A673 (cell line): ENCODE measurements at places on chromosomes 2 and 18.

DNA sequence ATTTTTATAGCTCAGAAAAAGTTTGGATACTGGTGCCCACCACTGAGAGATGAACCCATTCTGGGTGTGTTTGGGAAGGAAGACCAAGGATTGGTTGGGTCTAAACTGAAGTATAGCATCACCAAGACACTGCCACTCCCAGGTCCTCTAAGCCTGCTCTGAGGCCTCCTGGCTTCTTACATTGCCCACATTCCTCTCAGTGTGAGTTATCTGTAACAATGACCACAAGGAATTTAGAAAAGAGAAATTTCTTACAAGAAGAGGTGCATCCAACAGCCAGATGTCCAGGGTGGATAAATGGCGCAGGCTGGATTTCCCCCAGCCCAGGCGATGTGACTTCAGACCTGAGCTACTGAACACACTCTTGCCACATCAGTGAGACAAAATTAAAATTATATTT, 1.6 kb upstream of the GPR45 start:
- no peak for DNase-seq

- no peak for DNase-seq
Measured at GRCh38 chr18:64116571-64117175, 32.2 kb downstream of the LINC00305 start.

DNA sequence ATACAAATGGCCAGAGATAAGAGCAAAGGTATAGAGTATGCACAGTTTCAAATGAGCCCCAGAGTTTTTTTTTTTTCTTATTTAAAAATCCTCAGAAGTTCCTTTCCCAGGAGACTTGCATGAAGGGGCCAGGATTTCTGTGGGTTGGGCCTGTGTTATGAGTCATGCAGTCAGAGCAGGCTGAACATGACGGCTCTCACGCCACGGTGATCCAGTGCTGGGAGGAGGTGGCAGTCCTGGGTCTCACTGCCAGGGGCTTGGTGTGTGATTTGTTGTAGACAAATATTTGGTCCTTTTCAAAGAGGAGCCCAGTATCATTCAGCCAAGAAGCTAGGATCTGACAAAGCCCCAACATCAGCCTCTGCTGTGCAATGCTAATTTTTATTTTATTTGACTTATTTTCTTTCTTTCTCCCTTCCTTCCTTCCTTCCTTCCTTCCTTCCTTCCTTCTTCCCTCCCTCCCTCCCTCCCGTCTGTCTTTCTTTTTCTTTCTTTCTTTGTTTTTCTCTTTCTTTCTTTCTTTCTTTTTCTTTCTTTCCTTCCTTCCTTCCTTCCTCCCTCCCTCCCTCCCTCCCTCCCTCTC, 10.4 kb upstream of the KCNE4 start:
- peak; percentile 98 for DNase-seq

- DNase-seq: no peak
Measured at GRCh38 chr2:238518821-238519186, 92.1 kb downstream of the ASB1 start.

DNA sequence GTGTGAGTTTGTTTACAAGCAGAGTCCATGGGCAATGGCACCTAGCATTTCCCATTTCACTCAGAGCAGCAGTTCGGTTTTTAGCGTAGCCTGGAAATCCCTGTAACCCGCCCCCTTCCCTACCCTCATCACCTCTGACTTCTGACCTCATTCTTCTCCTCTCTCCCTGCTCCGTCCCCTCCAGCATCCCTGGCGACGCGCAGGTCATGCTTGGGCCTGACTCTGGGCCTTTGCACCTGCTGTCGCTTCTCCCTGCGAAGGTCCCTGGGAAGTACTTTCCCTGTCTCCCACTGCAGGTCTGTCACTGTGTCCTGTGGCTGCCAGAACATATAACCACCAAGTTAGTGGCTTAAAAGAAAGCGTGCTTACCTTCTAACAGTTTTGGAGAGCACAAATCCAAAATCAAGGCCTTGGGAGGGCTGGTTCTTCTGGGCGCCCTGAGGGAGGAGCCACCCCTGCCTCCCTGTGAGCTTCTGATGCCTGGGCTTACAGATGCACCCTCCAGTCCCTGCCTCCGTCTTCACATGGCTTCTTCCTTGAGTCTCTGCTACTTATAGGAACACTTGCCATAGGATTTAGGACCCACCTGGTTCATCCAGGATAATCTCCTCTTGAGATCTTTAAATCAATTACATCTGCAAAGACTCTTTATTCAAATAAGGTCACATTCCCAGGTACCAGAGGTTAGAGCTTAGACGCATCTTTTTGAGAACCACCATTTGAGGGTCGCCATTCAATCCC, 8.1 kb upstream of the RAB17 start:
- no peak for DNase-seq

DNA sequence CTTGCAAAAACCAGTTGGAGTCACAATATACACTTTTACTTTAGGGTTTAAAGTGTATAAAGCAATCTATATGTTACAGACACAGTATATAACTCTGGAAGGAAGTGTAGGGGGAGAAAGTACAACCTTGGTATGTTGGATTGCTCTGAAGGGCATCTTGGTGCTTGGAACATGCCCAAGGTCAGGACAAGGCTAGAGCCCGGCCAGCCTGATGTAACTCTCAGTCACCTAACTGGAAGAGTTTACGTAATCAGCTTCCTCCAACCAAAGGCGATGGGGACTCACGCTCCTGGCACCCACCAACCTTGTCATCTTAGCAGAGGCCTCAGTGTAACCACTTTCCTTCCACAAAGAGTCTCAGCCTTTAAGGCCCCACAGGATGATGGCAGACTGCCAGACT, 181.1 kb upstream of the ACAA2 start:
- no peak for DNase-seq

GRCh38 chr2:226865710-226866109, 29.9 kb downstream of the RHBDD1 start:
- DNase-seq: no peak

DNA sequence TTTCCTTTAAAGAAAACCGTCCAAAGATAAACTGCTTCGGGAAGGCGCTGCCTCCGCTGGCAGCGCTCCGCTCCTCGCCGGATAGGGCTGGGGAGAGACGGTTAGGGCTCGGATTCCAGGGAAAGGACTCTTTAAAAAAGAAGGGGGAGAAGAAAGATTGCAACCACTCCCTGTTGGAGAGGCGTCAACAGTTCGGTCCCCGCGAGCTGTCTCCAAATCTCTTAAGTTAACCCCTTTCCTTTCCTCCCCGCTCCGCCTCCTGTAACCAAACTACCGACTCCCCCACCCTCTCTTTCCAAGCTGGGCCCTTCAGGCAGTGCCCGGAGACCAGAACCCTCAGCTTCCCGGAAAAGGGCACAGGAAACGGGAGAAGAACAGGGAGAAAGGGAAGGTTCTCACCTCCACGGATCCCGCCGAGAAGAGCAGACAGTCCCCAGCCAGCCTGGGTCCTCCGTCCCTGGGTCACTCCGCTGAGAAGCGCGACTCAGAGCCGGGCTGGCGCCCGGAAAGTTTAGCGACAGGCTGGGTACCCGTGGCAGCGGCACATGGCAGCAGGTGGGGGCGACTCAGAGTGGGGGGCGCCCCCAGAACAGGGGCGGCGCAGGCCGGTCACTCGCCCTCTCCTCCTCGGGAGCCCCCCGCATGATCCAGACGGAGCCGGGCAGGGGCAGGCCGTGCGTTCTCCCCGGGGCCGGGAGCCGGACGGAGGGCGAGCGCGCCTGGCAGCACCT, 675 bp downstream of the FZD5 start:
- peak; percentile 51 for DNase-seq
